Chondrocyte (in vitro differentiated cells): ENCODE measurements at places on chromosomes 5 and 9. TPM values are rescaled to one million over a fixed set of nuclear protein-coding genes. Genes with fewer than 3 reads are reported as not detected.

- no peak for DNase-seq
Measured at GRCh38 chr5:96067894-96068614, 106.4 kb upstream of the ELL2 start.

DNA sequence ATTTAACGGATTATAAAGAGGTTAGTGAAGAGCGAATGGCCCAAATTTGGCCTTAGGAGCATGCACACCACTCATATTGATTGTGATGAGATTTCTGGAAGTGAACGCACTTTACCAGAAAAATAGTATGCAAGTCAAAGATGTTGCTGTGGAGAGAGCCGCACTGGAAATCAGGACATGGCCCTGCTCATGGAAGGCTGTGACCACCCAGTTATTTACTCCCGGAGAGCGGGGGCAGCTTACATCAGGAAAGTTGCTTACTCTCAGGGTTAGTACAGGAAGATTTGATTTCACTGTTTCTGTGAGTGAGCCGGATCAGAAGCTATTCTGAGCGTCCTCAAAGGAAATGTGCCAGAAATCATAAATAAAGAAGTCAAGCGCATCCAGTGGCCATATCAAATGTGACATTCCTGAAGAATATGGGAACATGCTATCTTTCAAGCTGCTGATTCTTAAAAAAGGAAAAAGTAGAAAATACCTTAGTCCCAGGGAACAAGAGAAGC is 42.9 kb upstream of the STRBP start:
- DNase-seq = no peak

PRLR gene
- 0.05 to 0.19 TPM in 2 of 3 replicates, not detected in the other for total RNA-seq

GRCh38 chr9:125189011-125189360 is 617 bp downstream of the PPP6C start:
- DNase-seq = peak; percentile 91

GRCh38 chr9:137680444-137681358 is 61.9 kb downstream of the EHMT1 start:
- DNase-seq = peak; percentile 81

HSPB3 gene
- total RNA-seq = 0.37 to 4.8 TPM (median 0.46 TPM) in 3 replicates
